ENCODE measurements at places on chromosomes 16 and 17. TPM values are rescaled to one million over a fixed set of nuclear protein-coding genes. Genes with fewer than 3 reads are reported as not detected.

SMIM36 gene
- total RNA-seq = not detected

GAST gene
- not detected for total RNA-seq

ITGAD gene
- not detected for total RNA-seq

PDILT gene
- total RNA-seq = 0.18 TPM

CSH2 gene
- total RNA-seq = not detected
